ENCODE measurements at places on chromosomes 7 and 10.

DNA sequence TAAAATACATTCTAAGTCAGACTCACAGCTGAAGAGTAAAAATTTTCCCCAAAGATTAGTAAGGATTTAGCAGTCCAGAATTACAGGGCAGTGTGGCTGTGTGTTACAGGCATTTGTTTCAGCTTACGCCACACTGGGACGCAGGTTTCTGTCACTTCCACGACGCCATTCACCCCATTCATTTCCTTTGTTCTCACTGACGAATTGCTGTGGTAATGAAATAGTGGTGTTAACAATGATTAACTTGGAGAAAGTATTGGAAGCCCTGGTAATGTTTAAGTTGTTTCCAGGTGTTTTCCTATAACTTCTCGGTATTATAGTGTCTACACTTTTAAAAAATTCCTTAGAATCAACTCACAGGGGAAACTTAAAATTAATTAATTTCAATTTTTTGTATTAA, 370.9 kb downstream of the SH2D4B start:
- DNase-seq, result no peak

GRCh38 chr7:41640487-41640886, 62.4 kb downstream of the INHBA start:
- DNase-seq, result no peak

- DNase-seq, result peak; percentile 15
These were observed 5.9 kb downstream of the STAM start for GRCh38 chr10:17649836-17650235.

- no peak for DNase-seq
These were observed 894.0 kb upstream of the ZNF722 start for GRCh38 chr7:63104666-63105065.

DNA sequence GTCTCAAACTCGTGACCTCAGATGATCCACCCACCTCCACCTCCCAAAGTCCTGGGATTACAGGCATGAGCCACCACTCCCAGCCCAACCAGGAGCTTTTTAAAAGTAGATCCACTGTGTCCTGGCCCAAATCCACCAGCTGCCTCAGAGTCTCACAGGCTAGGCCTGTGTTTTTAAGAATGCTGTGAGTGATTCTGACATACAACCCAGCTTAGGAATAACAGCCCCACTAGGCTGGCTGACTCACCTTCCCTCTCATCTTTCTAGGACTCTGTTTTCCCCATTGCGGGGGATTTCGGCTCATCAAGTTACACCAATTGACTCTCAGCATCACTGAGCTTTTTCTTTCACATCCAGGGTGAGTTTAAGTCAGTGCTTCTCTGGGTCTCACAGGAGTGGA, 207.6 kb downstream of the SKIDA1 start:
- peak; percentile 83 for DNase-seq

GRCh38 chr7:144483189-144483588, 79.7 kb upstream of the NOBOX start:
- DNase-seq, result no peak
